ENCODE measurements at places on chromosomes 7 and 10.

DNA sequence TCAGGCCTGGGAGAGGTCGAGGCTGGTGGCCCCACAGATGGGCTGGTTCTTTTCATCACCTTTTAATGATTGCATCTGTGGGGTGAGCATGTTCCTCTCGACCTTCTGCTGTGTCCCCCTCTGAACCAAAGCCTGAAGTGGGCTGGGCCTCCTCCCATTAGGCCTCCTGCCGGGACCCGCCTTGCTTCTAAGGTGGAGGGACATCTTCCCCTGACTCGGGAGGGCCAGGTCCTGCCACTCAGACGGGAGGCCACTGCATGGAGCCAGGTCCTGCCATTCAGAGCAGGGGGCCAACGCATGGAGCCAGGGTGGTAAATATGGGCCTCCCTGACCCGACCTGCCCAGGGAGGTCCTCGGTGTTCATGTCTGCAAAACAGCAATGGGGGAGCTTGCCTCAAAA is 188.4 kb downstream of the EBF3 start:
- DNase-seq = no peak

GRCh38 chr7:128035712-128036111 is 4.5 kb upstream of the LRRC4 start:
- DNase-seq = no peak

DNA sequence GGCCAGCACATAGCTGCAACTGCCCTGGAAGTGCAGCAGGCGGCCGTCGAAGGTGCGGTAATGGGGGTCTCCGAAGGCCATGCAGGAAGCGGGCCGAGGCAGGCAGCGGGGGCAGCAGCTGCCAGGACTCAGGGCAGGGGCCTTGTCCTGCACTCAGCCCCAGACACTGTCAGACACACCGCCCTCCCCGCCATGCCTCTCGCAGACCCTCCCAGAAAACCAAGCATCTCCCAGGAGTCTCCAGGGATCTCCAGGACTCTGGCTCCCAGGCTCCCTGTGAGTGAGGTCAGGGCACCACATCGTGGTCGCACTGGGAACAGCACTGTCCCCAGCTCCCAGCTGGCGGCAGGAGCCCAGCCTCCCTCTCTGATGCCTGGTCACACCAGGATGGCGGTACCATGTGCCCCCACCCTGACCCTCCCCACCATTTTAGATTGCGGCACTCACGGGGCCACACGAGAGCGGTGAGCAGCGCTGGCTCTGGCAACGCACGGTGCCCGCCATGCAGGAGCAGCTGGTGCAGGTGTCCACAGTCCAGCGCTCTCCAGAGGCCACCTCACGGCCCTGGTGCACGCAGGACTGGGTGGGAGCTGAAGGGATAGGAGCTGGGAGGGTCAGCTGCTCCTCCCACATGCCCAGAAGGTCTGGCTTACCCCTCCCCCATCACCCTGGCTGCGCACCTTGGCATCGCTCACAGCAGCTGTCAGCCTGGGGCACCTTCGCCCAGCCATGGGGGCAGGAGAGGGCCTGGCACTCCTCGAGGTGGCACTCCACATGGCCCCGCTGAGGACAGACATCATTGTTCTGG is 17.5 kb downstream of the ATP6V1F start:
- DNase-seq = no peak

- no peak for DNase-seq
Measured at GRCh38 chr7:96479015-96479645, 157.2 kb upstream of the SLC25A13 start.

DNA sequence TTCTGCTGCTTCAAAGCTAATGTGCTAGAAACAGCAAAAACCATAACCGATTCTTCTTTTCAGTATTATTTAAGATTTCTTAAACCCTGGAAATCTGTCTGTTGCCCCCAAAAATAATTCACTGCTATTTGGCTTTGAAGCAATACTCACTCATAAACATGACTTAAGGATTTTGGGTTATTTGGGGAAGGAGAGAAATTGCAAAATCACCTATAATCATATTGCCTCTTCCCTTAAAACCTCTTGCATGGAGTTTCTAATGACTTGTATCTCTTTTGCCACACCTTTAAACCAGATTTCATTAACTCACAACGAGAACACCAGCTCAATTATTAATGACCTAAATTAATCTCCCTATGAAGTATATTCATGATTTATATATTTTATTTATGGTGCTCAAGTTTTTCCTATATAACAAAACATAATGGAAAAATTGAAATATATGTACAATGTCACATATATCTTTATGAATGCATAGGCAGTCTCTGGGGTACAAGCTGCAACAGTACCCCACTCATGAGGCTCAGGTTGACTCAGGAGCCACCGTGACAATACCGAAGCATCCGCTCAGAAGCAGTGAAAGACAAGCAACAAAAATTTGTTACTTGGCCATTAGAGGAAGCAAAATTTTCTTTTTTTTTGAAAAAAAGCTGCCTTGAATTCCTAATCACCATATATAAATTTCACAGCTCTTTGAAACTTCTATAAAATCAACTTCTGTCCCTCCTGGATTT is 3.0 kb downstream of the NAMPT start:
- DNase-seq = no peak

GRCh38 chr10:125757742-125758141 is 17.9 kb downstream of the MMP21 start:
- DNase-seq = no peak
